ENCODE measurements at places on chromosomes 16 and 17. TPM values are rescaled to one million over a fixed set of nuclear protein-coding genes. Genes with fewer than 3 reads are reported as not detected.
A peak's percentile ranks its signal among the peaks of the same experiment; 100 is the strongest.

DNA sequence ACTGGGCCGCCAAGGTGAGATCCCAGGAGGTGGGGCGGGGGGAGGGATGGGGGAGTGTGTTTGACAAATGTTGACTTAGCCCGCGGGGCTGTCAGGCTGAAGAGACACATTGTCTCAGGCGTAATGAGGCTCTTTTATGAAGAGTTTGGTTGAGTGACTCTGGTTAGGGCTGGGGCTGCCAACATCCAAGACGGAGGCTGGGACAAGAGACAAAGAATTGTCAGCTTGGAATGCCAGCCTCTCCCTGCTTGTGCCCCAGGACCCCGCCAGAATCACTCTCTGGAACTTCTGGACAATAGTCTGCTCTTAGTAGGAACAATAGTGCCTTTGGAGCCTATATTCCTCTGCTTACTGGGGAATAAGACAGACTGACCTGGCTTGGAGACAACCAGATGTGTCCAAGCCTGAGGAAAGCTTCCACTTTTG is 24.0 kb downstream of the PCTP start:
- no peak for DNase-seq

- DNase-seq: no peak
Measured at GRCh38 chr16:87625241-87625797, 23.0 kb downstream of the JPH3 start.

DNA sequence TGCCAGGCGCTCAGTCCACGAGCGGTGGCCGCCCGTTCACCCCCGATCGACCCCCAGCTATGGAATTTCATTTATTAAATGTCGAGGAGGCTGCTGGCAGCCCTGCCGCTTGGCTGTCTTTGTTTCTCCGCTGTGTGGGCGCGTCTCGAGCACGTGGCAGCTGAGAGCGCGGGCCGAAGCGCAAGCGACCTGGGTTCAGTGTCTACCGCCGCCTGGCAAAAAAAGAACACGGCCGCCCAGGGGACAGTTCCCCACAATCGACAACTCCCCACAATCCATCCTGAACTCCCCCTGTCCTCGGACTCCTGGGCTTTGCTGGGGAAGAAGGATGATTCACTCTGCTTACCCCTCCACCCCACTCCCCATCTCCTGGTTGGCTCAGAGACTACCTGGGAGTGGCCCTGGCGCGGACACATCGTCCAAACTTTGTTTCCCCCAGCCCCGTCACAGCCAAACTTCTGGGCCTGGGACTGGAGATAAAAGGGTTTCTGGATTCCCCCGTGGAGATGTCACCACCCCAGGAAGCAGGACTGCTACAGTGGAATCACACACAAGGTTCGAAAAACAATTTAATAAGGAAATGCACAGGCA is 1.7 kb upstream of the ANKRD13B start:
- DNase-seq: peak; percentile 74

GRCh38 chr17:1711804-1712203 is 1.6 kb upstream of the TLCD2 start:
- DNase-seq: no peak

- peak; percentile 48 for DNase-seq
Measured at GRCh38 chr17:45227926-45228762, 6.5 kb downstream of the FMNL1 start.

DNA sequence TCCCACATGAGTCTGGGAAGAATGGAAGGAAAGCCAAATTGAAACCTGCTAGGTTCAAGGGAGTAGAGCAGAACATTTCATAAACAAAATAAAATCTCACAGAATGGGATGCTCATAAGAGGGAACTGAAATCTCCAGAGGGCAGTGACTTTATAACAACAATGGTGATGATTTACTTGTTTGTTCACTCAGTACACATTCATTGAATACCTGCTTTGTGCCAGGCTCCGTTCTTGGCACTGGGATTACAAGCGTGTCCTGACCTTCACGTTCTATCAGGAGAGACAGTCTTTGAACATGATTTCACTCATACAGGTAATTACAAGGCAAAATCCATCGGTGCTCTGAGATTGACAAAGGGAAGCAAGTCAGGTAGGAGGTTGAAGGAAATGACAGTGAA is 356.3 kb downstream of the HAPSTR1 start:
- no peak for DNase-seq

DNA sequence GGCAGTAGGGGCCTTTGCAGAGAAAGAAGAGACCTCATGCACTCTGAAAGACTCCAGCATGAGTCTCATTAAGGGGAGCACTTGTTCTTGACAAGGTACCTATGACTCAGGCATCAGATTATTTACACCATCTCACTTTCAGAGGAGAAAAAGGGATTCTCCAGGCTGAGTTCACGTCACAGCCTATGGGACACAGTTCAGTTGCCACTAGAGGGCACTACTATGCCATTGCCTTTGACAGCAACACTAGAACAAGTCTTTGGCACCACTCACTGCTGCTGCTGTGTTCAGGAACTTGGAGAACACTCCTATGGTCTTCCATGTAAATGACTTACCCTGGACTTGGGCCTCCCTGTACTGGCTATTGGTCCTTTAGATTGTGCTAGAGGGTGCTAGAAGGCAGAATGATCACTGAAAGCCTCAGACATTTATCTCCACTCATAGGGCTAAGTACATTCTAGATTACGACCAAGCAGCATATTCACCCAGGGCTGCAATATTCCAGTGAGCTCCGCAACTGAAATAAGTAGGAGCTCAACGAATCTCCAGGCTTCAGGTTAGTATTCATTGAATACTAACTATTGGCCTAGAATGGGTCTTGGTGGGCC is 225.1 kb upstream of the CA10 start:
- no peak for DNase-seq

DNA sequence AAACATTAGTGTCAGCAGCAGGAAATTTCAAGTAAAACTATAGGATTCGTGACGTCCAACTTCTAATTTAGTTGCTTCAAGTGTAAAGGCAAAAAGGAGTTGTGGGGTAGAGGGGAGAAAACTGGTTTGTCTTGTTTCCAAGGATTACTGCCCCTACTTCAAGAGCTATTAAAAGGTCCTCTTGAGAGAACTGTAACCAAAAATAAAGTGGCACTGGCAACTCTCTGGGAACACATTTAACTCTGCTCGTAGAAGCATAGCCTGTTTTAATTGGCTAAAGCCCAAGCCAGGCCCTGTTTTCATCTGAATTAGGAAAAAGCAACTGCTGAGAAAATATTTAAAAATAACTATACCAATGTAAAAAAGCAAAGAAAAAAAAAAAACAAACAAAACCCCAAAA is 51.8 kb upstream of the AKAP1 start:
- no peak for DNase-seq

DNA sequence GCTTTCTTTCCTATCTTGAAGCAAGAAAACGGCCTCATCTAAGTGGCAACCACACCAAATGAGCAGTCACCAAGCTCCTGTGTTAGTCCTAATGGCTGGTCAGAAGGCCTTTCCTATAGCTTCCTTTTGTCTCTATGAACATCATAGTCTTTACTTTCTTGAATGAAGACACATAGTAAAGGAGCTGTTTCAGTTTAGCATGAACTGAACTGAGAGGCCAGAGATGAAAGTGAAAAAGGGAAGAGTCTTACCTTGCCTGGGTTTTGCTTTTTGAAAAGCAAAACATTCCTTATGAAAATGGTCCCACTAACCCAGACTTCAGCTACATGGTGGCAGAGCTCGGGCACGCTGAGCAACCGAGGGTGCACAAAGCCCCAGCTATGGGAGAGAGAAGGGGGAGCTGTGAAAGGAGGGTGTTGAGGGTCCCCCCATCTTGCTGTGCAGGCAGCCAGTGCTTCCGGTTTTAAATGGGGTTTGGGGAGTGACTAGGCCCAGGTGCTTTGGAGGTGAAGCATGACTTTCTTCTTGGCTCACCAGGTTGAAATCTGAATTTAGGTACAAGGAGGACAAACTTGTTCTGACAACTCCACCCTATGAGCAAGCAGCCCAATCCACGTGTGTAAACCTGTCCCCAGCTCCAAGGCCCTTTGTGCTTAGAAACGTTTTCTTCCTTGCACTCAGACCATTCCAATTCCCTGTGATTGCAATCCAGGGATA is 9.1 kb upstream of the PSMC3IP start:
- DNase-seq: no peak

GRCh38 chr16:77918809-77919707 is 103.3 kb upstream of the CLEC3A start:
- no peak for DNase-seq

GRCh38 chr16:49598383-49599170 is 225.0 kb downstream of the C16orf78 start:
- no peak for DNase-seq

DNA sequence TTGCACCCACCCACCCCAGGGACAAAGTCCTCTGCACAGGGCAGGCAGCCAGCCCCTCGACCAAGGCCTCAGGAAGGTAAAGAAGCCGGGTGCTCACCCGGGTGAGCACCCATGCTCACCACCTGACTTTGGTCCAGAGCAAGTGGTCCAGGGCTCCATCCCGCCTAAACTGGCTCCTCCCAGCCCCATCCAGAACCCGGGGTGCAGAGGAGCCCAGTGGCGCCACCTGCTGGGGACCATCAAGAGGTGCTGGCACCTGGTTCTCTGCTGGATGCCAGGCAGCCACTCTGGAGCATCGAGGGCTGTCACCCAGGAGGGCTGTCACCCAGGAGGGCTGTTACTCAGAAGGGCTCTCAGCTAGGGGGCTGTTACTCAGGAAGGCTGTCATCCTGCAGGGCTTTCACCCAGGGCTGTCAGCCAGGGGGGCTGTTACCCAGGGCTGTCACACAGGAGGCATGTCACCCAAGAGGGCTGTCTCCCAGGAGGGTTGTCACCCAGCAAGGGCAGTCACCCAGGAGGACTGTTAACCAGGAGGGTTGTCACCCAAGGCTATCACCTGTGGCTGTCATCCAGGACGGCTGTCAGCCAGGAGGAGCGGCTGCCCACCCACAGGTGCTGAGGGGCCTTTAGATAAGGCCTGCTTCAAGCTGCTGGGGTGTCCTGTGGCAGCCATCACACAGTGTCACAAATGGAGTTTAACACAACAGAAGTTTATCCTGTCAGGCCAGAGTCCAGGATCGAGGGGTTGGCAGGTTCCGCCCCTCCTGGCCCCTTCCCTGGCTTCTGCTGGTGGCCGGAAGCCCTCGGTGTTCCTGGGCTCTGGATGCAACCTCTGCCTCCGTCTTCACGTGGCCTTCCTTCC is 98.5 kb downstream of the TNFRSF13B start:
- no peak for DNase-seq

- DNase-seq: no peak
Measured at GRCh38 chr16:82833378-82833993, 206.7 kb downstream of the CDH13 start.

DNA sequence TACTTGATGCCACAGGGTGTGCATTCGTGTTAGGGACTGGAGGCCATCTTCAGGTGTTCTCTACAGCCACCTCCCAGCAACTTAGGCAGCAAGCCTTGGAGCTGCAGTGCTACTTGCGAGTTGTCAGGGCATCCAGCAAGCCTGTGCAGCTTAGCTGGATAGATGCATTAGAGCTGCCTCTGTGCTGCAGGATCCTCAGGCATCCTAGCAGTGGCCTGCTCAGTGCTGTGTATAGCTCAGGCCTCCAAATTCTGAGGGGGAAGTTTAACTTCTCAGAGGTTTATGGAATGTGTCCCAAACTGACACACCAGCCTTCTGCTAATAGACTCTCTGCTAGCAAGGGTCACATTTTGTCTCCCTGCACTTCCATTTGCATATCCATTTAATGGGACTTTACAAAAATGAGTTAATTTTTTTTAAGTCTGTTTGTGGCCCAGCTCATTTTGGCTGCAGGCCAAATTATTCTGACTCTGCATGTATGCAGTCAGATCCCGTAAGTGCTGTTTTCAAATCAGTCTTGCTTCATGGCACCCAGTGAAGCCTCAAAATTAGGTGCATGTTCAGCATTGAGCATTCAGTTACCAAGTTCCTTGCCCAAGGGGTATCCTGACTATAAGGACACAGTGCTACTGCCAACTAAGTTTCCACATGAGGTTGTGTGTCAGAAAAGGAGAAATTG is 6.8 kb downstream of the GABARAPL2 start:
- no peak for DNase-seq

The TMC8 gene
- 1.6 TPM for total RNA-seq

The DPEP1 gene
- total RNA-seq: not detected

The WWOX gene
- 11.5 TPM for total RNA-seq

The PLCG2 gene
- total RNA-seq: 7.2 TPM

The SOST gene
- total RNA-seq: not detected

The KREMEN2 gene
- total RNA-seq: not detected

The WFDC1 gene
- 1.4 TPM for total RNA-seq

The PDILT gene
- total RNA-seq: not detected
